ENCODE measurements at places on chromosomes 4 and X.

DNA sequence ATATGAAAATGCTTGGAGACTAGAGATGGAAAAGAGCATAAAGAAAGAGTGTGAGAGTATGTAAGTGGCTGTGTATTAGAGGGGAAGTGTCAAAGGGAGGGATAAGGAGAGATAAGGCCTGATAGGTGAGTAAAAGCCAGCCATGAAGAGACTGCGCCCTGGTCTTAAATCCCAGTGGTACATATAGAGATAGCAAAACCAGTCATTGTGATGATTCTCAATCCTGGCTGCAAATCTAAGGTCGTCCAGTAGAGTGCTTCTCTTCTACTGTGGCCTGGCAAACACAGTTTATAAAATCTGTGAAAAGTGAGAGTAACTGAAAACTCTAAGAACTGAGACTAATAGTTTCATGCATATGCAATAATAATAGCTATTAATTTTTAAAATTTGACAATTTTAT lies 86.9 kb downstream of the MAB21L2 start:
- peak; percentile 60 for DNase-seq

DNA sequence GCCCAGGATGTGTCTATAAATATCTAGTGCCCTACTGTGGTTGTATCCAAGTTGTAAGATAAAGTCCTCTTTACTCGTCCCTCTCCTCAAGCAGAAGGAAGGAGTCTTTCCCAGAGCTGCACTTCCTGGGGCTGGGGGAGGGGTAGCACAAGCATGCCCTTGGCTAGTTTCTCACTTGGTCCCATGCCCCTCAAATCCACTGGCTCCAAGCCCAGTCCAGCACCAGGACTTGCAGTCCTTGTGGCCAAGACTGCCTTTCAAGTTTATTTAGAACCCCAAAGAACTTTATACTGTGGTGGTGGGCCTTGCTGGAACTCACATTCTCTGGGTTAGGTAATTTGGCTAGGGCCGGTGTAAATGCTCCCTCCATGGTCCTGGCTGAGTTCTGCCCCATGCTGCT lies 43.2 kb upstream of the SLC10A4 start:
- DNase-seq: no peak

DNA sequence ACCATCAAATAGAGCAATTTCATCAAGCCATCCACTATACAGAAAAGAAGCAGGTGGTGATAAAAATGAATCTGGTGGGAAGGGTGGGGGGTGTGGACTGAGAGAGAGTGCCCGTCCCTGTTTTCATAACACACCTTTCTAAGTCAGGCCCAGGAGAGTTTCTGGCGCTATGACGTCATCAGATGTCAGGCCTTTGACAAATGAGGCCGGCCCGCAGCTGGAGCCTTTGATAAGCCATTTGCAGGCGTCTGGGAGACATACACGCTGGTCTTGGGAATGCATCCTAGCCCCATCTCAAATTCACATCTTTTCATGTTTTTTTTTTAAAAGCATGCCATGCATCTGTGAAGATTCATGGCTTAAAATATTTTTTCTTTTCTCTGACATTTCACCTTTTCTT lies 404.5 kb downstream of the BCOR start:
- DNase-seq: no peak

DNA sequence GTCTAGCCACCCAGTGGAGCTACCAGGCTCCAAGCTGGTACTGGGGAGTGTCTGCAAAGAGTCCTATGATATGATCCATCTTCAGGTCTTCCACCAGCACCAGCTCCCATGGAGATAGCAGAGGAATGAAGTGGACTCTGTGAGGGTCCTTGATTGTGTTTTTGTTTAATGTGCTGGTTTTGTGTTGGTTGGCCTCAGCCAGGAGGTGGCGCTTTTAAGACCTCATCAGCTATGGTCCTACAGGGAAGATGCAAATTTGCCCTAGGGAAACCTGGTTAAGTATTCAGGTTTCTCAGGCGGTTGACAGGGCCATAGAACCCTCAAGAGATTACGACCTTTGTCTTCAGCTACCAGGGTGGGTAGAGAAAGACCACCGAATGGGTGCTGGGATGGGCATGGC lies 1141.1 kb downstream of the STIM2 start:
- no peak for DNase-seq

DNA sequence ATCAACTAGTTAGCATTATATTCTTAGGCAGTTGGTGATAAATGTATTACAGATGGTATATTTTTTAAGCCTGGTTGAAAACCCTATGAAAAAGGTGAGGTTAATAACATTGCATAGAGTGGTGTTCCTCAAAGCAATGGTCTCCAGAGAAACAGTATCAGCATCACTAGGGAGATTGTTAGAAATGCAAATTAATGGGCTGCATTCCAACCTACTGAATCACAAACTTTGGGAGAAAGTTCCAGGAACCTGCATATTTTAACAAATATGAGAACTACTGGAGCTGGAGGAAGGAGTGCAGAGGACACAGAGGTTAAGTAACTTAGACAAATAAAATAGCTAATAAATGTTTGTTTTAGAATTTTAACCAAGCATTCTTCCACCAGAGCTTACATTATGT lies 166.9 kb upstream of the PCDH10 start:
- DNase-seq: no peak

DNA sequence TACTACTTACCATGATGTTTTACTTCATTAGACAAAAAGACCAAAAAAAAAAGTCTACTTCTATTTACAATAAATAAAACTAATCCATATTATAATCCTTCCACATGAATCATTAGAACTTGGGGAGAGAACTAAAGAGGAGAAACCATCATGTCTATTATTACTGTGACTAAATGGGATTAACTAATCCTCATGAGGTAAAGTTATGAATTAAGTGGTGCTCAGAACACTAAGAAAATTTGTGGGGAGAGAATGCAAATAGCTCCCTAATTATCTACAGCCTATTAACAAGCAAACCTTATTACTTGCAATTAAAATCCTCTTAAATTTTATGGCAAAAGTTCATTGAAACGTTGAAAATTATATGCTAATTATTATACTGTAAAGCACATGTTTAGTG lies 68.8 kb downstream of the MAB21L2 start:
- no peak for DNase-seq

GRCh38 chr4:158159718-158160094 lies 13.1 kb downstream of the GASK1B start:
- DNase-seq: no peak

DNA sequence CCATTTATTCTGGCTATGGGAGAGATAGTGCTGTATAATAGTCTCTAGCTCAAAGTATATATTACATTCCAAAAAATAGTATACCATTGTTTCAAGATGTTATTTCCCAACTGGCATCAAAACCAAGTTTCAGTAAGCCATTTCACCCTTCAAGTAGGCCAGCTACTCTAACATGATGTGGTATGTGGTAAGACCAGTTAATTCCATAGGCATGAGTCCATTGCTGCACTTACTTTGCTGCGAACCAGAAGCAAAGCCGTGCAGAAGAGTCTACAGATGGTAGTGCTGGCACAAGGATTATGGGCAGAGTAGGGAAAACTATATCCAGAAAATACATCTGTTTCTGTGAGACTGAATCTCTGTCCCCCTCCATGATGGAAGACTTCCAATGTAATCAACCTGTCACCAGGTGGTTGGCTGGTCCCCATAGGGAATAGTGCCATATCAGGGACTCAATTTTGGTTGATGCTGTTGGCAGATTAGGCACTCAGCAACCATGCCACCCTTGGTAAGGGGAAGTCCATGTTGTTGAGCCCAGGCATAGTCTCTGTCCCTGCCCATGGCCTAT lies 49.8 kb upstream of the HSD17B10 start:
- no peak for DNase-seq

DNA sequence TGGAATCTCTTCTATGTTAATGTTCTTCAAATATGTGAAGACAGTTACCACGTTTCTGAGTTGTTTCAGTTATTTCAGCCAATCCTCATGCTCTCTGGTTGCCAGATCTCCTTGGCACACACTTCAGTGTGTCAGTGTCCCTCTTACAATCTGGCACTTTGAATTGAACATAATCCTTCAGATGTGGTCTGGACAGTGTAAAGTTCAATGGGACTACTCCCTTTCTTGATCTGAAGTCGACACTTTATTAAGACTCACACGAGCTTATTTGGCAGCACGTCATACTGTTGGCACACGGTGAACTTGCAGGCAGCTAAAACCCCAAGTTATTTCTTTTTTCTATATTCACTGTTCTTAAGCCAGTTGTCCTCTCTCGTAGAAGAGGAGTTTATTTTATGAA lies 28.2 kb downstream of the ARSJ start:
- DNase-seq: no peak

DNA sequence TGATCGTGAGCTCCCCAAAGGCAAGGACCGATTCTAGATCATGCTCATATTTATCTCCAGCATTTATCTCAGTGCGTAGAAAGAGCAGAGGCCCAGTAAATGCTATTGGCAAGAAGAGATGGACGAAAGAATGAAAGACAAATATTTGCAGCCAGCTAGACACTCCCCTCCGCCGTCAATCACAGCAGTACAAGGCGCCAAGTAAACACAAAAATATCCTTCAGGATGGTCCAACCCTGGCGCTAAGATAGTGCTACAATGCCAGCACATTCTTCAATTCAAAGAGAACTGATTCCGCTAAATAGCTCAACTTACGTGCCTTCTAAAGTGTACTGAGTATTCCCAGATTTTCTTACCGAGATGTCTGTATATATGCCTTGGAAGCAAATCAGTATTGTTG lies 114.5 kb downstream of the DDX53 start:
- DNase-seq: no peak

DNA sequence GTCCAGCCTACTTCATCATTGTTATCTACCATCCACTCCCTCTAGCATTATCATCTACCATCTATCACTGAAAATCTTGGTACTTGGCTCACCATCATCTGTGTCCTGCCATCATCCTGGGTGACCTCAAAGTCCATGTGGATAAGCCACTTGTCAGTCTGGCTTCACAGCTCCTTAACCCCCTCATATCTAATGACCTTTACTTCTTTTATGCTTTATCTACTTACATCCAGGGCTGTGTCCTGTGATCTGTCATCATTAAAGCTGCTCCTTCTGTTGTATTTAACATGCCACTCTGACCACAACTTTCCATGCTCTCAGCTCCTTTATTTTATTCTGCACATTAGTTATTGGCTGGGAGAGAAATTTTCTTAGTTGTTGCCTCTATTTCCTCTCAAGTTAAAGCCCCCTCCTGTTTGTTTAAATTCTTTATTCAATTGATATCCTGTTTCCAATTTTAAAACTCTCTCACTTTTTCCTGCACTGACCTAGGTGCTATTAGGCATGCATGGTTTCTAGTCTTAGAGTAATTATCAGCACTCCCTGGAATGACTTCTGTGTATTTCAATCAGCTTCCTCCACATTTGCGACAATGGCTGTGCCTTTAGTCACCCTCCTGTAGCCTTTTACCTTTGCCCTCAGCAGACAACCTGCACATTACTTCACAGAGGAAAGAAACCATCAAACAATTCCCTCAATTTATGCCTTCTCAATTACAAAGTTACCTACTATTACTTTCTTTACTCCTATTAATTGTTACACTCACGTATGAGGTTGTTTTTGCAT lies 8.1 kb upstream of the FABP2 start:
- DNase-seq: no peak

DNA sequence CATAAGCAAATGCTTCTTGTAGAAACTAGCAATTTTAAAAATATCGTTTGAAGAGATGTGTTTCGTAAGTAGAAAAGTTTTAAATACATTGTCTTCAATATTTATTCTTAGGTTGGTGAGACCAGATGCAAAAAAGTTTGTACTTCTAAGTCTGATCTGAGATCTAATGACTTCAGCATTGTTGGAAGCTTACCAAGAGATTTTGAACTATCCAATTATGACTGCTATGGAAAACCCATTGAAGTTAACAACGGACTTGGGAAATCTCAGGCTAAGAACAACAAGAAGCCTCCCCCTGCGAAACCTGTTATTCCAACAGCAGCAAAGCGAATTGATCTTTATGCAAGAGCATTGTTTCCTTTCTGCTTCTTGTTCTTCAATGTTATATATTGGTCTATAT lies 50.2 kb upstream of the GRIA2 start:
- DNase-seq: no peak

GRCh38 chr4:130288576-130288975 lies 1192.6 kb downstream of the C4orf33 start:
- no peak for DNase-seq

DNA sequence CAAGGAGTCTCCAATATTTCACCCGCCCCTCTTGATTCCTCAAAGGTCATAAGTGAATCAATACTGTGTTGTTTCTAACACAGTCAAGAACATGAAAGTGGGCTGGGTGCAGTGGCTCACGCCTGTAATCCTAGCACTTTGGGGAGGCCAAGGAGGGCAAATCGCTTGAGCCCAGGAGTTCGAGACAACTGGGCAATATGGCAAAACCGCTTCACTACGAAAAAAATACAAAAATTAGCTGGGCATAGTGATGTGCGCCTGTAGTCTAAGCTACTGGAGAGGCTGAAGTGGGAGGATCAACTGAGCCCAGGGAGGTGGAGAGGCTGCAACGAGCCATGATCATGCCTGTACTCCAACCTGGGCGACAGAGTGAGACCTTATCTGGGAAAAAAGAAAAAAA lies 3.4 kb downstream of the ACSL1 start:
- no peak for DNase-seq
